SK-MEL-5 (cell line): ENCODE measurements at places on chromosomes 7 and 10.

GRCh38 chr10:35507519-35508109 is 97.5 kb upstream of the GJD4 start:
- DNase-seq, result no peak

DNA sequence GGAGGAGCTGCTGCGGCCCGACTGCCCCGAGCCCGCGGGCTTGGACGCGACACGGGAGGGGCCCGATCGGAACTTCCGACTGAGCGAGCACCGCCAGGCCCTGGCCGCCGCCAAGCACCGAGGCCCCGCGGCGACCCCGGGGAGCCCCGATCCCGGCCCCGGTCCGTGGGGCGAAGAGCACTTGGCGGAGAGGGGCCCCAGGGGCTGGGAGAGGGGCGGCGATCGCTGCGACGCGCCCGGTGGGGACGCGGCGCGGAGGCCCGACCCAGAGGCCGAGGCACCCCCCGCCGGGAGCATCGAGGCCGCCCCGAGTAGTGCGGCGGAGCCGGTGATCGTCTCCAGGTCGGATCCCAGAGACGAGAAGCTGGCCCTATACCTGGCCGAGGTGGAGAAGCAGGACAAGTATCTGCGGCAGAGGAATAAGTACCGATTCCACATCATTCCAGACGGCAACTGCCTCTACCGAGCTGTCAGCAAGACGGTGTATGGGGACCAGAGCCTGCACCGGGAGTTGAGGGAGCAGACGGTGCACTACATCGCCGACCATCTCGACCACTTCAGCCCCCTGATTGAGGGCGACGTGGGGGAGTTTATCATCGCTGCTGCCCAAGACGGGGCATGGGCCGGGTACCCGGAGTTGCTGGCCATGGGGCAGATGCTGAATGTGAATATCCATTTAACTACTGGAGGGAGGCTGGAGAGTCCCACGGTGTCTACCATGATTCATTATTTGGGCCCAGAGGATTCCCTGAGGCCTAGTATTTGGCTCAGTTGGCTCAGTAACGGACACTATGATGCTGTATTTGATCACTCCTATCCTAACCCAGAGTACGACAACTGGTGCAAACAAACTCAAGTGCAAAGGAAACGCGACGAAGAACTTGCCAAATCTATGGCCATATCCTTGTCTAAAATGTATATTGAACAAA is 1.4 kb downstream of the OTUD1 start:
- DNase-seq, result peak; percentile 4

GRCh38 chr10:11499425-11500071 is 111.9 kb downstream of the USP6NL start:
- DNase-seq, result no peak

DNA sequence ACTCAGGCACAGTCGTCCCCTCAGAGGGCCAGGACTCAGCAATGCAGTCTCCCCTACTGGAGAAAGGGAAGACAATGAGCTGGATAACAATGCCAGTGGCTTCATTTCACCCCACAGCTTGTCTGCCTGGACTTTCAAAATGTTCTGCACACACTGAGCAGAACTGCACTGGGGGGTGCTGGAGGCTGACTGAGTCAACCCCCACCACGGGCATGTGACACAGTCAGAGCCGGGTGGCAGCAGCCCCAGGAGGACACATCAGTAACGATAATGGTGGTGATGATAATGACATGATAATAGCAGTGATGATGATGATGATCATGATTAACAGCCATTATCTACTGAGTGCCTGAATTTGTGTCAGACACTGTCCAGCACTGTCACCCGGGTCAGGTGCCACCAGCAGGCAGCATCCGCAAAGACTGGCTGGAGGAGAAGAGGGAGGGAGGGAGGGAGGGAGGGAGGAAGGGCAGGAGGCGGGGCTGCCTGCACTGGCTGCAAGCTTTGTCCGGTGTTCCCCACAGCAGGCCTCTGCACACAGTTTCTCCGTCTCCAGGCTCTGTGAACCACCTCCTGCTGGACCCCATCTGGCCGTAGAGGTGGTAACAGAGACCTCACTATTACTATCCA is 67.4 kb downstream of the PLXNA4 start:
- DNase-seq, result no peak

- no peak for DNase-seq
Measured at GRCh38 chr10:103507235-103508191, 14.0 kb downstream of the NEURL1 start.

DNA sequence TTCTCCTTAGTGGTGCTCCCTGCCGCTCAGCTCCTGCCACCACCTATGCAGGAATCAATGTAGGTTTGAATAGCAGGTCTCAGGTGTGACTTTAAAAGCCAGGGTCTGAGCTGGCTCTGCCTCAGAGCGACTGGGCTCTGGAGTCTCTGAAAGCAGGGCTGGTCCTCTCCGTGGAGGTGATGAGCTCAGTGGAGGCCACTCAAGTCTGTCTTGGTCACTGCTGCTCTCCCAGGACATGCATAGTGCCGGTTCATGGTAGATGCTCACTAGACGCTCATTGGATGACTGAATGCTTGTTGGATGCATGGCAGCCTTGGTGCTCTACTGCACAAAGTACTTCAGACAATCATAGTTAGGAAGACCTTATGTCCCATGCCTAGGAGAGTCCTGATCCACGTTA is 45.1 kb upstream of the PTF1A start:
- no peak for DNase-seq

GRCh38 chr7:141844256-141844655 is 3.0 kb upstream of the PRSS37 start:
- DNase-seq, result no peak

GRCh38 chr7:110386913-110387312 is 704.0 kb upstream of the LRRN3 start:
- no peak for DNase-seq

DNA sequence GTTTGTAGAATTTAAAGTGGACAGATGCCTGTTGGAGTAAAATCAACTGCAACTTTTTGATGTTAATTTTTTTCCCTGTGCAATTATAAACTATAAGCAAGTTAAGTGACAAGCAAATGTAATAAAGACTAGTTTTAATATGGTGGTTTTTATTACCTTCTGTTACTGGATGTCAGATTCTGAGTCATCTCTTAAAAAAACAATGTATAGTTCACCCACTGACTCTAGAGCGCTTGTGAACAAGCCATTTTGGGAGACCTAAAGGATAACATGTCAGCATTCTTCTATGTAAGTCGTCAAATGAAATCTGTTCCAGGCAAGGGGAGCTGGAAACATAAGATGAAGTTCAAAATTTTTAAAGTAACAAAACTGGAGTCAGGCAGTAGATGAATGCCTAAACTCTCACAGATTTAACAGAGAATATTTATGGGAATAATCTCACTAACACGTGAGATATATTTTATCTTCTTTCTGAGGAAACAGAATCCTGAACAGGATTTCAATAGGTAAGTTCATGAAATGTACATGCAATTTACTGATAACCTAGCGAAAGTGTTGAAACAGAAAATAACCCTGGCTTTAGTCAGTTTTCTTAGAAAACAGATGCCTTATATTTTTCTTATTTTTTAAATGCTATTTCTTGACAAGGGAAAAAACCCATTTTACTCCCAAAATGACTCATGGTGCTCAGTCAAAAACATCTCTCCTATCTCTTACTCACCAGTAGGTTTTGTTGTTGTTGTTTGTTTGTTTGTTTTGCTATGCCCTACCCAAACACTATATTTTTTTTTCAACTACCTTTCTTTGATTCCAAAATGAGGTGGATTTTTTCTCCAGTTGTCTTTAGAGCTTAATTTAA is 91.7 kb downstream of the SLC39A12 start:
- DNase-seq, result no peak

DNA sequence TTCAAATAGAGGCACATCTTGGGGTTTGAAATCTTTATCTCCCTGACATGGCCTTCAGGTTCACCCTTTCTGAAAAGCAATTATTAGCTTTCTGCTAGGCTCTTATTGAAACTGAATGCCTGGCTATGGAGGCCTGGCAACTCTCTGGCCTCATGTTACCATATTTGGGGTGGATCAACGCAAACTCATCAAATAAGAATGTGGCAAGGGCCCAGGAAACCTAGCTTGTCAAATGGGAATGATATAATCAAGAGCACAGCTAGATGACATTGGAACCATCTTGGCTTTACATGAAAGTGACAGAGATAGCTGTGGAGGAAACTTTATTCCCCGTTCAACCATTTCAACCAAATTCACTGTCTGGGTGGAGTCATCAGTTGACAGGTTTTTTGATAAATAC is 202.8 kb upstream of the SMIM30 start:
- DNase-seq, result no peak

GRCh38 chr10:103265717-103266329 is 11.1 kb upstream of the INA start:
- peak; percentile 54 for DNase-seq

DNA sequence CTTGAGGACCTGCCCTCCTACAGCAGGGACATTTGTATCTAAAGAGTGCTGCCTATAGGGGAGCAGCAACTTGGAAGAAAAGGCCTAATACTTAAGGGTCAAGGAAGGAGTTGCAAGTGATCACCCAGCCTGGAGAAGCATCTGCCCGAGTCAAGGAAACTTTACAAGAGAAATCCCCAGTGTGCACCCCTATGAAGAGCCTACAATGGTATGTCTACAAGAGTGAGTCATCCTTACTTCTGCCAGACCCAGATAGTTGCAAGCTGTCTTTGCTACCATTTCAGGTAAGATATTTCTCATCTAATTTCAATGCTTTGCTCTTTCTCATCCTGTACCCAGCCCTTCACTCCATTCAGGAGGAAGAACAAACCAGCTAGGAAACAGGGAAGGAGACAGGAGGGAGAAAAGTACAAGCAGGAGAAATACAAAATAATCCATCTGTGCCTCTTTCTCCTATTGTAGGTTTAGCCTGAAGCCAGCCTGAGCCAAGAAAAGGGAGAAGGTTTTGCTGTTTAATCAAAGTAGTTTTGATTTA is 34.4 kb upstream of the AGR3 start:
- no peak for DNase-seq

- DNase-seq, result no peak
Measured at GRCh38 chr10:112607506-112607905, 160.5 kb downstream of the VTI1A start.

- DNase-seq, result no peak
Measured at GRCh38 chr10:91741356-91741755, 56.9 kb upstream of the TNKS2 start.

DNA sequence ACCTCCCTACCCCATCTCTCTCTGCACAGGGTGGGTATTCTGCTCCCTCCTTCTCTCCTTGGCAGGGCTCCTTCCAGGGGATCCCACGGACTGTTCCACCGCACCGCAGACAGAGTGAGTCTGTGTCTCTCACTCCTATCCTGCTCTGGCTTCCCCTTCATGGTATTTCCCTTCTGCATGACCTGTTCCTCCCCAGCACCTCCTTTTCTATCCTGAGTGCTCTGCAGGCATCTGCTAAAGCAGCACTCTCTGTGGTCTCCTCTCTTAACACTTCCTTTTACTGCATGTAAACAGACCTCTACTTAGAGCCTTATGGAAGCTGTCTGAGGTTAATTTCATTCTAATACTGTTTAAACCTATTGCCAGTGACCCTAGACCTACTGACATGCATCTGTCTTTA is 171.5 kb downstream of the CCSER2 start:
- DNase-seq, result no peak

GRCh38 chr7:143507094-143507518 is 29.4 kb downstream of the TAS2R41 start:
- DNase-seq, result no peak

DNA sequence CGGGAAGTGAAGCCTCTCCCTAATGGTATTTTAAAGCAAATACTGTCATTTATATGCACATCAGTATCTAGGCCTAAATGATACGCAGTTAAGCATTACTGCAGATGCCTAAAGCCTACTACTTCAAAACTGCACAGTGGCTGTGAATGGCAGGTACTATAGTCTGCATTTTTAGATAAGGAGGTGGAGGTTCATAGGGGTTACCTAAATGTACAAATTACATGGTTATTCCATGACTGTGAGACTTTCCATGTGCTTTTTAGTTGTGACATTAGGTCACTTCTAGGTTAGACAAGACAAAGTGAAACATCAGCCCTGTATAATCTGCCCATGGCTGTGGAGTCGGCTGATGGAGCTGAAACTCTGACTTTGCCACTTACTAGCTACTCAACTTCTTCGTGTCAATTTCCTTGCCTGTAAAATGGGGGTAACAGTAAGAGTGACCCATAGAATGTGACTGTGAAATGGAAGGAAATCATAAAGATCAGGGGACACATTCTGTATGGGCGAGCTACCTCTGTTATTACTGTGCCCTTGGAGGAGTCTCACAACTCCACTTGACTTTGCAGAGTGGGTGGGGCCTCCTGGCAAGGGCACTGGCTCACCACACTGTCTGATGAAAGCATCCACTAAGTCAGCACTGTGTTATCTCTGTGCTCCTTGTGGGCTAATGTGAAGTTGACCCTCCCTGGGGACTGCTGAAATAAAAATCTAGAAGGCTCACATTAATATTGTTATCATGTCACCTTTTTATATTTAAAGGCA is 239.4 kb downstream of the TNS3 start:
- DNase-seq, result no peak

- DNase-seq, result no peak
Measured at GRCh38 chr10:89478085-89478738, 57.2 kb downstream of the SLC16A12 start.

DNA sequence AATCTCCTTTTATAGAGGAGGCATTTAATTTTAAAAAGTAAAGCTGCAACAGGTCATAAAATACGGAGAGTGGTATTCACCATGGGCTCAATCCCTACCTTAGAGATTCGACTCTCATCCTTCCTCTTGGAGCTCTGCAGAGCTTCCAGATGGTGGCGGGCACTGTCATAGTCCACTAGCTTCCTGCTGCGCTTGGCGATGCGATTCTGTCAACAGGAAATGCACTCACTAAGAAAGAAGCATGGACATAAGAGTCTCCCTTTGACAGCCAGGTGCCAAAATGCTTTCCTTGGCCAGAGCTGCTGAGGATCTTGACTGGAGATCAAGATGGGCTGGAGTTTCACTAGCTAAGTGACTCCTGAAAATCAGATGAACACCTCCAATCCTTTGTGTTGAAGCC is 154.4 kb downstream of the AMPH start:
- no peak for DNase-seq

DNA sequence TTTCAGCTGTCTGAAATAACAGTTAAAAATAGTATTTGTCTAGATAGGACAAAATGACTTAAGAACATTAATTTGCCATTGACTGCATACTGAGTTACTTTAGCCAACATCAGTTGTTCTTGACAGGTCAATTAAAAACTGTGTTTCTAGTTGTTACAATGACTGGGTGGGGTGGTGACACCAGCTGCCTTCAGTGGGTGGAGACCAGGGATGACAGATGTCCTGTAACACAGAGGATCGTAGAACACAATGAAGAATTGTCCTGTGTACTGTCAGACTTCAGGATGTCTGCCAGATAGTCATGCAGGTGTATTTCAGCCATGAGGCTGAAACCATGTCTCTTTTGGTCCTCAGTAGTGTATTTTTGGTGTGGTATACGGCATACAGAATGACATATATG is 24.4 kb downstream of the TRUB1 start:
- no peak for DNase-seq
